ENCODE measurements at places on chromosomes 3 and 15.
A peak's percentile ranks its signal among the peaks of the same experiment; 100 is the strongest.

DNA sequence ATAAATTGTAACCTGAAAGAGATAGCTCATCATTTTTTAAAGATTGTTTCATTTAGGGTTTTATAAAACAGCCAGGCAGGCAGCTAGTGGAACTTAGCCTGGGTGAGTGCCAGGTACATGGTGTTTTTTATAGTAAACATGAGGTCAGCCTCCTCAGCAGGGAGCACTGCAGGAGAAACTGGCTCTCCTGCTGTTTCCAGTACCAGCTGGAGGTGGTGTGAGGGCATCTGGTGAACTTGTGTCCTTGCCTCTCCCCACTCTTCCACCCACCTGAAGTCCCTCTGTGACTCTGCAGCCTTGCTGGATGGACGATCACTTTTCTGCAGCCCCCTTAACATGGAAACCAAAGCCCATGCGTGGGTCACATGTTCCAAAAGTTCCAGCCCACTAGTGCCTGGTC, 128.4 kb downstream of the FAM174B start:
- no peak for DNase-seq

DNA sequence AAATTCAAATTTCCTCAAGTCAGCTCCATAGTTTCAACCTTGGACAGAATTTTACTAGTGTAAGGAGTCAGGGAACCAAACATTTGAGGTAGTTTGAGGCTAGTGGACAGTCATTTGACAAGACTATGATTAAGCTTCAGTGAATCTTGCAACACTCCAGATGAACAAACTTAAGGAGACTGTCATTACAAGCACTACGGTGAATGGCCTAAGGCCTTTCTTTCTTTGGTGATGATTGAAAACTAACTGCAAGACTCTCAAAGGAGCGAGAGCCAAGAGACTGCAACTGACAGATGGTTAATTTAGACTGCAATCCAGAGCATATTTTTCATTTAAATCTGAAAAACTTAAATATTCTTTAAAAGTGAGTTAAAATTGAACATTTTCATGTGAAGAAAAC, 272.3 kb upstream of the NECTIN3 start:
- DNase-seq: no peak

GRCh38 chr15:22954326-22954725, 25.8 kb downstream of the CYFIP1 start:
- no peak for DNase-seq

DNA sequence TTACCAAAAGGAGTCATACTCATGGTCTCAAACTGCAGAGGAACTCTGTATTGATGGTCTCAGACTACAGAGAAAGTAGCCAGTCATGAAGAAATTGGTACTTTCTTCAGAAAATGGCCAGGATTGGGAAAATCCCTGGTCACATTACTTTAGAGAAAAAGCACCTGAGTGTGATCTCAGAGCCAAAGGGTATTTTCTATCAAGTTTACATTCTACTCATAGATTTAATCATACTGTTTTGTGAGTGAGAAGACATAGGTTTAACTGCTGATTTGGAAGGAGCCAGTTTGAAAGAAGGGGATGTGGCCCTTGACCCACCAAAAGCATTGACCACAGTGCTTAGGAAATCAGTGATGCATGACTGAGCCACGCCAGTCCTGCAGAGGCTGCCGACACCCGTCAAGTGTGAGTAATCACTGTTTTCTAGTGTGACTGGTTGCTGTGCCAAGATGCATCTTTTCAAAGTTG, 203.6 kb downstream of the AKAP13 start:
- DNase-seq: peak; percentile 48

- DNase-seq: no peak
Observed at GRCh38 chr3:174206607-174207192, 652.4 kb upstream of the NAALADL2 start.

DNA sequence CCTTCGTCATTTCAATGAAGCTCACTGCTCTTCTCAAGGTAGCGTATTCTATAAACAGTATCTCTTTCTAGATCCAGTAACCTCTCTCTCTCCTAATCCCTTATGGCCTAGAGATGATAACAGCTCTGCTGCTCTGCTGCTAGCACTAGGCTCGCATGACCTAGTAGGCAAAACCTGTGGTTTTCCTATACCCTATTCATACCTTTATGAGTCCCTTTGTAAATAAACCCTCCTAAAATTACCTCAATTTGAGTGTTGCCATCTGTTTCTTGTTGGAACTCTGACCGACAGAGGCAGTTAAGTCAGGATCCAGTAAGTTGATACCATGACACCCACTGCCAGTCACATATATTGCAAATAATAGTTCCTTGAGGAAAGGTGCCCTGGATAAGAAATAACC, 7.3 kb downstream of the CCDC14 start:
- DNase-seq: no peak

DNA sequence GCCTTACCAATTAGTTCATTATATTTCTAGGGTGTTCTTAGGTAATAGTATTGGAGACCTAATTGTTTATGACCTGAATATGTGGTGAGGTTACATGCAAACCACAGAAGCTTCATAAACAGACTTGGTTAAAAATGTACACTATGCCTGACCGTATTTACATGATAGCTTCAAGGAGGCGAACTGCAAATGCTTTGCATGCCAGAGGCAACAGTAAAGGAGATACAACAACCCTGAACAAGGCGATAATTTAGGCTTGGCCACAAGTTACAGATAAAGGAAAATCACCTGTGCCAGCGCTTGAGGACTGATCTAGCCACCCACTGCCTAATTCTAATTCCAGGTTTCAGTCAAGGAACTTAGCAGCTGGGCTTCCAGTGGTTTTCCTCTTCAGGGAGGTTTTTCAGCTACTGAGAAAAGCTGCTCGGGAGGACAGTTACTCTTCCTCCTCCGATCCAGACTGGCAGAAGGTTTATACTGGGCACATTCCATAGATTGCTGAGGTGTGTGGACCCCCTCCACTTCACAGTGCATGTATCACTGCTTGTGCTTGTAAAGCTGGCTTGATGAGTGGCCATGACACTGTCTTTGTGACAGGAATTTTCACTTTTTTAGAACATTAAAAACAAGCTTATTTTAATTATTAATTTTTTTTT, 95.6 kb downstream of the DHX36 start:
- no peak for DNase-seq

- no peak for DNase-seq
Observed at GRCh38 chr15:34085746-34086145, 15.9 kb downstream of the EMC7 start.

GRCh38 chr15:53397041-53397616, 362.3 kb downstream of the WDR72 start:
- no peak for DNase-seq

- no peak for DNase-seq
Observed at GRCh38 chr15:96331945-96332636, 1.6 kb downstream of the NR2F2 start.

DNA sequence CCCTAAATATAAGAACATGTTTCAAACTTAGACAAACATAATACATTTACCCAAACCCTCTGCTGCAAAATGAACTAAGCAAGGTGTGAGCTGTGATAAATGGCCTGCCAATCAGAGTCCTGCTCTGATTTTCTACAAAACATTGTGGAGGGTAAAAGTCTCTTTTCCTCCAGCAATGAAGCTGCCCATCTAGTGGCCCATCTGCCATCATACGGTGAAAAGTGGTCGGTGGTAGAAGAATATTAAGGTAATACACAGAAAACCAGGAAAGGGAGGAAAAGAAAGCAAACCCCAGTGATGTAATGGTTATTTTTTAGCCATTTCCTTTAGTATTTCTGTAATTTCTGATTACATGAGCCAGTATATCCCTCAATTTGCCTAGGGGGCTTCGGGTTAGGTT, 838.1 kb downstream of the TBL1XR1 start:
- no peak for DNase-seq

DNA sequence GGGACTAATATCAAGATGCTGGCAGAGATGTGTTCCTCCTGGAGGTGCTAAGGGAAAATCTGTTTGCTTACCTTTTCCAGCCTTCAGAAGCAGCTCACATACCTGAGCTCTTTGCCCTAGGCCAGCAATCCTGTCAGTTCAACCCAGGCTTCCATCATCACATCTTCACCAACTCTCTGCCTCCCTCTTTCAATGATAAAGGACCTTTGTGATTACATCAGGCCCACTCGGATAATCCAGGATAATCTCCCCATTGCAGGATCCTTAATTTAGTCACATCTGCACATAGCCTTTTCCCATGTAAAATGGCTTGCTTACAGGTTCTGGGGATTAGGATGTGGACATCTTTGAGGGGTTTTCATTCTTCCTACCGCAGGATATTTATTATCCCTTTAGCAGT, 58.3 kb downstream of the NSUN3 start:
- no peak for DNase-seq

- DNase-seq: no peak
Observed at GRCh38 chr15:91981821-91982800, 128.6 kb downstream of the SLCO3A1 start.

DNA sequence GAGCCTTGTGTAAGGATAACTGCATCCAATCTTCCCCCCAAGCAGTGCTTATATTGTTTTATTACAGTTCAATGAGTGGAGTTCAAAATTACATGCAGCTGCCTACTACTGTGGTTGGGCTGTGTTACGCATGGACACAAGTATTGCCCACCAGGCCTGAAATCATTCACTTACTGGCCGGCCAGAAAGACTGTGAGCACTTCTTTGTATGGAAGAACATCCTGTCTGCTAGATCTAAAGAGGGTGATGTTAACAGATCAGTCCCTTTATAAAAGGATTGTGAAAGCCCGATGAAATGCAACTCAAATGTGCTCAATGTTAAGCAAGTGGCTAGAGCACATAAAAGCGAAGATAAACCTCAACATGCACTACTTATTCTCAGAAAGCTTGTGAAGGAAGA, 132.5 kb downstream of the FOXP1 start:
- no peak for DNase-seq

GRCh38 chr3:190089711-190090110, 31.0 kb downstream of the P3H2 start:
- no peak for DNase-seq

DNA sequence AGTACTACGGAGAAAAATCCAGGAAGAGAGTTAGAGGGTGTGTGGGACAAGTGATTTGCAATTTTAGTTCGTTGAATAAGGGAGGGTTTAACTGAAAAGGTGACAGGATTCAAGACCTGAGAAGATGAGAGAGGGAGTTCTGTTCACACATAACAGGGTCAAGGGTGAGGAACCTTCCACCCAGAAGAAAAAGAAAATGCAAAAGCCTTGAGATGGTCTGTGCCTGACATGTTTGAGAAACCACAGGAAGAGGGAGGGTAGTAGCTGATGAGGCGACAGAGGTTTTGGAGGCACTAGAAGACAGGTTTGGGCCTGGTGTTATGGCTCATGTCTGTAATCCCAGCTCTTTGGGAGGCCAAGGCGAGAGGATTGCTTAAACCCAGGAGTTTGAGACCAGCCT, 591 bp upstream of the SLC25A20 start:
- DNase-seq: no peak

DNA sequence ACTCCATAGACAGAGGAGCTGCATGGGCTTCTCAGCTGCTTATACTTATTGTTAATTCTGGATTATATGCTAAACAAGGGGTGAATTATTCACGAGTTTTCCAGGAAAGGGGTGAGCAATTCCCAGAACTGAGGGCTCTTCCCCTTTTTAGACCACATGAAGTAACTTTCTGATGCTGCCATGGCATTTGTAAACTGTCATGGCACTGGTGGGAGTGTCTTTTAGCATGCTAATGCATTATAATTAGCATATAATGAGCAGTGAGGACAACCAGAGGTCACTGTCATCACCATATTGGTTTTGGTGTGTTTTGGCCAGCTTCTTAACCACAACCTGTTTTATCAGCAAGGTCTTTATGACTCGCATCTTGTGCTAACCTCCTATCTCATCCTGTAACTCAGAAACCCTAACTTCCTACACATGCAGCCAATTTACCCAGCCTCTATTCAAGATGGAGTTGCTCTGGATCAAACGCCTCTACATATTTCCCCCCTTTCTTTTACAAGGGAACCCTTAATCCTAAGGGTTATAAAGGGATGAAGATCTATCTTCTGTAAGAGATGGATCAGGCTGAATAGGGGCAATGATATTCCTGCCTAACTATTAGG, 12.1 kb upstream of the DMXL2 start:
- DNase-seq: no peak

- no peak for DNase-seq
Observed at GRCh38 chr3:74844428-74844827, 230.0 kb upstream of the CNTN3 start.
